ENCODE measurements at places on chromosomes 1 and 21.
A peak's percentile ranks its signal among the peaks of the same experiment; 100 is the strongest.

- no peak for DNase-seq
These were observed 61.9 kb downstream of the TBCE start for GRCh38 chr1:235429143-235429542.

- no peak for DNase-seq
These were observed 70.6 kb downstream of the ALPL start for GRCh38 chr1:21579791-21580190.

DNA sequence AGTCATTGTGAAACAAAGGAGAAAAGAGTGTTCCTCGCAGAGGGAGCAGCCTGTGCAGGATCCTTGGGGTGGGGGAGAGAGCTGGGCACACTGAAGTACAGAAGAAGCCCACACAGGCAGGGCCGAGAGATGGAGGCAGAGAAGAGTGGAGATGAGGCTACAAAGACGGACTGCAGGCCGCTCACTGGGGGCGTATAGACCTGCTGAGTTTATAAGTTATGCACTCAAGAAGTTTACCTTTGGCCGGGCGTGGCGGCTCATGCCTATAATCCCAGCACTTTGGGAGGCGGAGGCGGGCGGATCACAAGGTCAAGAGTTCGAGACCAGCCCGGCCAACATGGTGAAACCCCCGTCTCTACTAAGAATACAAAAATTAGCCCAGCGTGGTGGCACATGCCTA, 7.6 kb upstream of the SLAMF9 start:
- no peak for DNase-seq

- DNase-seq: no peak
These were observed 453.2 kb upstream of the VAMP3 start for GRCh38 chr1:7317888-7318287.

DNA sequence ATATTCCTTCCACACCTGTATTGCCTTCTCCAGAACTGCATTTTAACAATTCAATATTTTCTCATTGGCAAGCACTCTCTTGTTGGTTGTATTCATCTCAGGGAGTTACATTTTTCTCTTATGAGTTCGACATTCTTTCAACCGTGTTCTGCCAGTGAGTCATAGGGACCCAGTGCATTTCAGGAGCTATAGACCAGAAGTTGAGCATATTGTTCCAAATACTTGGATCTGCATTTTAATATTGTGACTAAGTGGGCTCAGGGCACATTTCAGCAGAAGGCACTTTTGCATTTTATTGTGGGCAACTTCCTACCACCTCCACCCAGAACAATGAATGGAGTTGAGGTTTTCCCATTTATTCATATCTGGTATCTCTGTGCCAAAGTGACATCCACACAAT, 132.8 kb downstream of the TNFSF18 start:
- DNase-seq: peak; percentile 95

DNA sequence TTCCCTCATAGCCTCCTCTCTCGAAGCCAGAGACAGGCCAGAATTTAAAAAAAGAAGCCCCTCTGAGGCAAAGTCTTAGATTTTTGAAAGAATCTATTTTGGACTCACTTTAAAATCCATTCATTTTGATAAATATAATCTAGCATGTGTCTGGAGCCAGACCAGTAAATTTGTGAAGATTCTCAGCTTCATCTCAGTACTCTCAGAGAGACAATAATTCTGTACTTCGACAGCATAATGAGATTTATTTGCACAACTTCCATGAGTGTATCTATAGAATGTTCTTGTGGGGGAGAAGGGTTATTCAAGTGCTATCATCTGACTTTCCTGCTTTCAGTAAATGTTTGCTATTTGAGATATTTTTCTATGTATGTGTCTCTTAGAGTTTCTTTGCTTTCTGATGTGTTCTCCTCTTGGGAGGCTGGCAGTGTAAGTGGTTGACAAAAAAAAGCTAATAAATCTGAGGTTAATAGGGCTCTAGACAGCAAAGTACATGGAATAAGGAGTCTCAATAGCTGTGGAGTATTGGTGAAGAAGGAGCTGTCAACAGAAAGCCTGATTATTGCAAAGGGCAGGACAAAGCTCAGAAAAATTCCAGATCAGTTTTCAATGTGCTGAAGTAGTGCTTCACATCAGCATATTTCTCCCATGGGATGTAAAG, 223.0 kb downstream of the PTBP2 start:
- no peak for DNase-seq

- DNase-seq: no peak
These were observed 9.1 kb upstream of the AK2 start for GRCh38 chr1:33045814-33046213.

GRCh38 chr21:34335316-34335715, 28.5 kb upstream of the KCNE2 start:
- DNase-seq: peak; percentile 81
